MCF 10A (cell line): ENCODE measurements at places on chromosomes 5 and 9. TPM values are rescaled to one million over a fixed set of nuclear protein-coding genes. Genes with fewer than 3 reads are reported as not detected.
A peak's percentile ranks its signal among the peaks of the same experiment; 100 is the strongest.

Gene RANBP17
- total RNA-seq = 19.0 and 25.8 TPM in 2 replicates

Gene FLT4
- total RNA-seq = not detected in 2 replicates

GRCh38 chr5:34535944-34536623 is 120.0 kb upstream of the RAI14 start:
- no peak for DNase-seq
- peaks cover 26% of the 10 kb centered on the region for H3K4me1 ChIP-seq
- H3K4me3 ChIP-seq = no peak overlapping the region
- H3K27me3 ChIP-seq = no peaks in the 10 kb centered on the region
- H3K27ac ChIP-seq = no peak overlapping the region
- H3K36me3 ChIP-seq = no peaks in the 10 kb centered on the region

Gene FAM153A
- total RNA-seq = not detected in 2 replicates

Gene ARL10
- total RNA-seq = 1.1 and 1.3 TPM in 2 replicates

Gene SLC1A1
- total RNA-seq = 0.16 TPM in 1 of 2 replicates, not detected in the other

Gene CCDC192
- not detected in 2 replicates for total RNA-seq

Gene CCNH
- 51.5 and 56.9 TPM in 2 replicates for total RNA-seq

- no peak overlapping the region for H3K4me3 ChIP-seq
- H3K27me3 ChIP-seq = no peaks in the 10 kb centered on the region
- DNase-seq = no peak
- no peaks in the 10 kb centered on the region for H3K36me3 ChIP-seq
- H3K4me1 ChIP-seq = no peaks in the 10 kb centered on the region
These were observed 2168.1 kb downstream of the MAT2B start for GRCh38 chr5:165673499-165673898.

GRCh38 chr5:79287907-79288306 is 52.0 kb downstream of the JMY start:
- no peaks in the 10 kb centered on the region for H3K27me3 ChIP-seq
- peaks cover 60% of the 10 kb centered on the region for H3K36me3 ChIP-seq
- no peak overlapping the region for H3K4me3 ChIP-seq
- no peaks in the 10 kb centered on the region for H3K4me1 ChIP-seq

GRCh38 chr9:98378206-98378780 is 122.8 kb upstream of the TBC1D2 start:
- no peak overlapping the region for H3K27ac ChIP-seq
- no peaks in the 10 kb centered on the region for H3K4me1 ChIP-seq
- no peaks in the 10 kb centered on the region for H3K27me3 ChIP-seq
- no peak overlapping the region for H3K4me3 ChIP-seq
- no peak for DNase-seq

GRCh38 chr9:4985386-4986266 is 554 bp downstream of the JAK2 start:
- H3K4me1 ChIP-seq = peaks cover 27% of the 10 kb centered on the region
- H3K27ac ChIP-seq = peak overlapping the region; percentile 76
- H3K4me3 ChIP-seq = peak overlapping the region; percentile 90
- no peaks in the 10 kb centered on the region for H3K27me3 ChIP-seq
- DNase-seq = peak; percentile 64

- no peak overlapping the region for H3K4me3 ChIP-seq
- H3K27me3 ChIP-seq = no peaks in the 10 kb centered on the region
- no peak for DNase-seq
- no peaks in the 10 kb centered on the region for H3K4me1 ChIP-seq
- no peak overlapping the region for H3K27ac ChIP-seq
- no peaks in the 10 kb centered on the region for H3K36me3 ChIP-seq
These were observed 146.6 kb downstream of the SH3GL2 start for GRCh38 chr9:17725399-17726010.

DNA sequence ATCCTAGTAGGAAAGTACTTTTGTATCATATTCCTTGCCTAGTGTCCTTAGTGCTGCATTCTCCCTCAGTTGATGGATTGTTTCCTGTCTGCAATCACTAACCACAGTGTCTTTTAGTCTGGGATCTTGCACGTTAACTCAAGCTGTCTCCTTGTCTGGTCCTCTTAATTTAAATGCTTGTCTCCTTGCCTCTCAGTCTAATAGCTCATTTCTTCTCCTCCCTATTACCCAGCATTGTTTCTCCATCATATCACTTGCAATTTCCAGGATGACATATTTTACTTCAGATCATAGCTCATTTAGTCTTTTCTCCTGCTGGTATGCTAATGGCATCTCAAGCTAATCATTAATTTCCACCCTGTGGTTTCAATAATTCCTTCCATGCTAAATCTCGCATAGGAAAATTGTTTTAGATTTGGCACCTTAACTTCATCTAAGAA is 2052.0 kb upstream of the C9orf72 start:
- H3K27ac ChIP-seq = no peak overlapping the region
- no peaks in the 10 kb centered on the region for H3K27me3 ChIP-seq
- H3K4me3 ChIP-seq = no peak overlapping the region
- no peaks in the 10 kb centered on the region for H3K36me3 ChIP-seq

- H3K27ac ChIP-seq = no peak overlapping the region
- DNase-seq = peak; percentile 60
- no peaks in the 10 kb centered on the region for H3K4me1 ChIP-seq
- no peak overlapping the region for H3K4me3 ChIP-seq
- H3K27me3 ChIP-seq = peaks cover 31% of the 10 kb centered on the region
- H3K36me3 ChIP-seq = no peaks in the 10 kb centered on the region
These were observed 34.9 kb upstream of the FOXI1 start for GRCh38 chr5:170070556-170071412.

Gene SPINK7
- not detected in 2 replicates for total RNA-seq

DNA sequence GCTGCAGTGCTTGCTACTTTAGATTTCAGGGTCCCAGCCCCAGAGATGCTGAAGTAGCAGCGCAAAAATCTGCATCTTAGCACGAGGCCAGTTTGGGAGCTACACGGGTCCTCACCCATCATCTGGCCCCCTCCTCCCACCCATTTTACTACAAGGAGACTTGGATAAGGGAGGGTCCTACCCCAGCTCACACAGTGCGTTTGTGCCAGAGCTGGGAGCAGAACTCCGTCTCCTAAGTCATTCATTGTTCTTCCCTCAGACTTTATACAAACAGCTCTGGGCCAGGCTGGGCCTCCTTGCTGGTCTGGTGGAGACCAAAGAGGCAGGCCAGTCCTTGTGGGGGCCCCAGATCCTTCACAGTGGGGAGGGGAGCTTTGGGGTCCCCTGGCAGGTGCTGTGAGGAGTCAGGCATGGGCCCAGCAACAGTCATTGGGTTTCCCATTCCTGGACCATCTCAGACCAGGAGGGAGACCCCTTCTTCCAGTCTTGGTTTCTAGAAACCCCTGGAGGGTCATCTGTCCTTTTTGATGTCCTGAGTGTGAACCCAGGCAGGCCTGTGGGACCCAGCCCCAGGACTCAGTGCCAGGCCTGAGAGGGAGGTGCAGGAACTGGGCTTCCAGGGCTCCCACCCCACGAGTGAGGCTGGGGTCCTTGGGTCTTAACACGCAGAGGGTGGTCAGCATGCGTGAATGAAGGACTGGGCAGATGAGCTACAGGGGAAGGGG is 2.3 kb upstream of the IL17B start:
- no peak overlapping the region for H3K27ac ChIP-seq
- H3K4me3 ChIP-seq = no peak overlapping the region
- H3K4me1 ChIP-seq = no peaks in the 10 kb centered on the region
- peaks cover 5% of the 10 kb centered on the region for H3K36me3 ChIP-seq
- DNase-seq = no peak

- H3K36me3 ChIP-seq = peaks cover 6% of the 10 kb centered on the region
- H3K27me3 ChIP-seq = no peaks in the 10 kb centered on the region
- H3K4me1 ChIP-seq = peaks cover 37% of the 10 kb centered on the region
- peak overlapping the region; percentile 96 for H3K27ac ChIP-seq
- DNase-seq = no peak
- peak overlapping the region; percentile 89 for H3K4me3 ChIP-seq
These were observed 850 bp downstream of the IL6ST start for GRCh38 chr5:55993731-55994494.

GRCh38 chr5:135045488-135045887 is 11.5 kb upstream of the PITX1 start:
- peaks cover 7% of the 10 kb centered on the region for H3K36me3 ChIP-seq
- no peaks in the 10 kb centered on the region for H3K4me1 ChIP-seq
- no peaks in the 10 kb centered on the region for H3K27me3 ChIP-seq
- H3K4me3 ChIP-seq = no peak overlapping the region
- DNase-seq = no peak

GRCh38 chr9:1083325-1083913 is 33.3 kb downstream of the DMRT2 start:
- DNase-seq = peak; percentile 37
- H3K27me3 ChIP-seq = peaks cover 28% of the 10 kb centered on the region
- H3K4me3 ChIP-seq = peak overlapping the region; percentile 61
- no peak overlapping the region for H3K27ac ChIP-seq
- no peaks in the 10 kb centered on the region for H3K36me3 ChIP-seq

- H3K27ac ChIP-seq = no peak overlapping the region
- H3K36me3 ChIP-seq = no peaks in the 10 kb centered on the region
- H3K4me3 ChIP-seq = no peak overlapping the region
- H3K27me3 ChIP-seq = no peaks in the 10 kb centered on the region
These were observed 58.2 kb upstream of the GGTA1 start for GRCh38 chr9:121557581-121558447.

Gene CCL27
- total RNA-seq = 0.49 TPM in 1 of 2 replicates, not detected in the other

- no peak overlapping the region for H3K4me3 ChIP-seq
- H3K27ac ChIP-seq = no peak overlapping the region
- peak; percentile 33 for DNase-seq
- no peaks in the 10 kb centered on the region for H3K4me1 ChIP-seq
- H3K27me3 ChIP-seq = no peaks in the 10 kb centered on the region
These were observed 135.2 kb downstream of the PTTG1 start for GRCh38 chr5:160556846-160557245.

Gene SFXN1
- 86.4 and 91.8 TPM in 2 replicates for total RNA-seq

DNA sequence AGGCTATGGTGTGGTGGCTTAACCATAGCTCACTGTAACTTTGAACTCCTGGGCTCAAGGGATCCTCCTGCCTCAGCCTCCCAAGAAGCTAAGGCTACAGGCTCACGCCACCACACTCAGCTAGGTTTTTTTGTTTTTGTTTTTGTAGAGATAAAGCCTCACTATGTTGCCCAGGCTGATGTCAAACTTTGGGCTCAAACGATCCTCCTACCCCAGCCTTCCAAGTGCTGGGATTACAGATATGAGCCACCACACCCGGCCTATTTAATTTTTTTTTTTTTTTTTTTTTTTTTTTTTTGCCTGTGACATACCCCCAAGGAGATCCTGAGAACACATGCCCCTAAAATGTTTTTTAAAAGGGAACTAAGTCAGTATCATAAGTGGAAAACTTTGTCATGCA is 10.4 kb downstream of the FUBP3 start:
- no peaks in the 10 kb centered on the region for H3K4me1 ChIP-seq
- no peak overlapping the region for H3K27ac ChIP-seq
- H3K36me3 ChIP-seq = peaks cover 9% of the 10 kb centered on the region
- H3K4me3 ChIP-seq = no peak overlapping the region

- no peak overlapping the region for H3K4me3 ChIP-seq
- H3K27ac ChIP-seq = no peak overlapping the region
- peaks cover 13% of the 10 kb centered on the region for H3K27me3 ChIP-seq
- no peak for DNase-seq
- no peaks in the 10 kb centered on the region for H3K36me3 ChIP-seq
- H3K4me1 ChIP-seq = no peaks in the 10 kb centered on the region
These were observed 155.3 kb upstream of the PPP1R26 start for GRCh38 chr9:135324329-135324728.

- H3K27me3 ChIP-seq = no peaks in the 10 kb centered on the region
- H3K27ac ChIP-seq = no peak overlapping the region
- no peak overlapping the region for H3K4me3 ChIP-seq
- no peaks in the 10 kb centered on the region for H3K4me1 ChIP-seq
- DNase-seq = no peak
These were observed 85.3 kb upstream of the SARDH start for GRCh38 chr9:133823189-133824105.

DNA sequence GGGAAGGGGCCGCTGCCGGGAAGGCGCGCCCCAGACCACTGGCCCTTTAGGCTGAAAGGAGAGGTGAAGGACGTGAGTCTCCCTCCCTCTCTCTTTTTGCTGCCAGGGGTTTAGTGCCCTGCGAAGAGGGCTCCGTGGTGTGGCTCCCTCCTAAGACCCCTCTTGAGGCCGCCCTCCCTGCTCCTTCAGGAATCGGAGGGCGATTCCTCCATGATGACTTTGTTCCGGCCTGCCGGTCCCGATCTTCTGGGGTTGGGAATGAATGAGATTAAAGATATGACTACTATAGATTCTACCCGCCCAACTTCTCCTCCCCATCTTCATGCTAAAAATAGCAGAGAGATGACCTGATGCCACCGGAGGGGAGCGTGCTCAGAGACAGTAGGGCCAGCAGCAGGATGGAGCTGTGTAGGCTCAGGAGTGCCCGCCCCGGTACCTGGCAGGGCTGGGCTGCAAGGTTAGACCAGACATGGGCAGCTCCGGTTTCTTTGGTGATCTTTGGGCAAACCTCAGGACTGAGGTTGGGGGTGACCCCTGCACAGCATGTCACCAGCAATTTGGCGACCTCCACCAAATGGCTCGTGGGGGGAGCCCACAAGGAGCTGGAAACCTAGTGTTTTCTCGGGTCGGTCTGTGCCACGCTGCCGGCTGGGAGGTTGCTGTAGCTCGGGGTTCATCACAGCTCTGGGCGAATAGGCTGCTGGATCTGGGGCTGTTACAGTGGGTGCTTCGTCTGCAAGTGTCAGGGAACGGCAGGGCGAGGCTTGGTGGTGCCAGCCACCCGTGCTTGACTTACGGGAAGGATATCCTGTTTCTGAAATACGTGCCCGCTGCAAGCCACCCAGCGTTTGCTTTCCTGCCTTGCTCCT is 1.7 kb downstream of the OLFM1 start:
- no peak overlapping the region for H3K4me3 ChIP-seq
- DNase-seq = no peak
- no peaks in the 10 kb centered on the region for H3K36me3 ChIP-seq
- peaks cover 32% of the 10 kb centered on the region for H3K27me3 ChIP-seq
- H3K4me1 ChIP-seq = no peaks in the 10 kb centered on the region

DNA sequence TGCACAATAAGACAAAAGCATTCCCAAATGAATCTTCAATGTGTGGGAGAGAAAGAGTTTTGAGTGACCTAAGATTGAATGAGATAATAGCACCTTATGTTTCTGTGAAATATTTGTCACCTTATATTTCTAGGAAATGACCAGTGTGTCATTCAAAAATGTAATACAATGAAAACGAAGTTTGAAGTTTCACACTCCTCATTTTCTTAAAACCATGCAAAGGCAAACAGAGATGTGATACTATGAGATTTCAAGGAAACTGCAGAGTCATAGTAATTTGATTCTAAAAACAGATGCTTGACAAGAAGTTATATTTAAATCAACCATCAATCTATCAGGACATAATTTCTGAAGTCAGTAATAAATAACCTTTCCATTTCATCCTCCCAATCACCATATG is 13.6 kb upstream of the ABCA1 start:
- no peaks in the 10 kb centered on the region for H3K27me3 ChIP-seq
- H3K4me1 ChIP-seq = no peaks in the 10 kb centered on the region
- DNase-seq = no peak
- no peak overlapping the region for H3K4me3 ChIP-seq

- no peaks in the 10 kb centered on the region for H3K4me1 ChIP-seq
- peaks cover 15% of the 10 kb centered on the region for H3K27me3 ChIP-seq
- H3K27ac ChIP-seq = no peak overlapping the region
- DNase-seq = no peak
These were observed 70.2 kb upstream of the LPCAT1 start for GRCh38 chr5:1593903-1594356.

- no peak for DNase-seq
- H3K4me1 ChIP-seq = no peaks in the 10 kb centered on the region
- no peak overlapping the region for H3K4me3 ChIP-seq
- H3K27me3 ChIP-seq = no peaks in the 10 kb centered on the region
- no peak overlapping the region for H3K27ac ChIP-seq
- no peaks in the 10 kb centered on the region for H3K36me3 ChIP-seq
These were observed 379.4 kb downstream of the PRR16 start for GRCh38 chr5:120843390-120843980.
